ENCODE measurements at places on chromosomes 11 and 22.

GRCh38 chr22:34814260-34815025 lies 251.5 kb upstream of the ISX start:
- peak; percentile 81 for DNase-seq

- no peak for DNase-seq
Observed at GRCh38 chr11:92657226-92657625, 312.2 kb upstream of the MTNR1B start.

DNA sequence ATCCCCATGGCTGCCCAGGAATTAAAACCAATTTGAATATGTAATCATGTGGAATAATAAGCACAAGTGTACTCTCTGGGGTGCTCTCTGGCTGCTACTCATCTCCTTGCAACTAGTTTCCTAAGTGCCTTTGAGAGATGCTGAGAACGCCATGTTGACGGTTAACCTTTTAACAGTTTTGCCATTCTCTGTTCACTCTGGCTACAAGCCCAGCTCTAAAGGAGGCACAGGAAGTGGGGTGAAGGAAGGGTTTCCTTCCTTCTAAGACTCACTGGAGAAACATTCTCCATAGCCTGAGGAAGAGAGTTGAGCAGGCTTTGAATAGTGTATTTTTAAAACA lies 122.0 kb upstream of the ZC3H12C start:
- DNase-seq, result peak; percentile 80

DNA sequence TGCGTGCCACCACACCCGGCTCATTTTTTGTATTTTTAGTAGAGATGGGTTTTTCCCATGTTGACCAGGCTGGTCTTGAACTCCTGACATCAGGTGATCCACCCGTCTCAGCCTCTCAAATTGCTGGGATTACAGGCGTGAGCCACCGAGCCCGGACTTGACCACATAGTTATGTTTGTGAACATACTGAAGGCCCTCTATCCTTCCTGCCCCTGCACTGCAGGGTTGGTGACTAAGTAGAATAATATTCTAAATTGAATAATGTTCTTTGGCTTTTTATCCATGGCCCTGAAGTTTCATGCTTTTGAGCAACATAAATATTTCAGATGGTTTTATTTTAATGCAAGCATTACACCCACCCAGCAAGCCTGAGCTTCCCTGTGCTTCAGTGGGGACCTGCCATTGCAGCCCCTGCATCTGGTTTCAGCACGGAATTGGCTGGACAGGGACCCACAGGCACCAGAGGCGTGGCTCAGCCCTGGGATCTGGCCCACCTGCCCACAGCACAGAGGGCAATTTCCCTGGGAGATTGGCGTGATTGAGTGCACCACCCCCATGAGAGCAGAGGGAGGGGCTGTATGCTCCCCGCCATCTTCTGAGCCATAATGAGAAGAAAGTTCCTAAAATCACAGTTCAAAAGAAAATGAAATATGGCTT lies 460.5 kb downstream of the BRD1 start:
- DNase-seq, result peak; percentile 3

DNA sequence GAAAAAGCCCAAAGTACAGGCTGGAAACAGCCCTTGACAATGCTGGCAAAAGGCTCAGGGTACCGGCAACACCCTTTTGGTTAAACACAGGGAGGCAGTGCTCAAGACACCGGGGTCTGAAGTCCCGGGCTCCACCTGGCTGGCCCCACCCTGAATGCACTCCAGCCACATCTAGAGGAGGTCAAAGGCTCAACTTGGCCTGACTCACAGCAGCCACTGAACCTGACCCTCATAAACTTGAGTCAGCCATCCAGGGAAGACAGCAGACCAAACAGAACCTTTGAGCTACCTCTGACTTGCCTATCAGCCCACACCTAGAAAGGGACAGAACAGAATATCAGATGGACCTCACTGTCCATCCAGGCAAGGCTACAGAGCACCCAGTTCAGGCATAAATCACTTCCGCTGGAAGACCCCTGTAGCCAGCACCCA lies 3.8 kb downstream of the CFL1 start:
- DNase-seq, result no peak

GRCh38 chr11:74683279-74683871 lies 47.9 kb downstream of the CHRDL2 start:
- DNase-seq, result peak; percentile 34

DNA sequence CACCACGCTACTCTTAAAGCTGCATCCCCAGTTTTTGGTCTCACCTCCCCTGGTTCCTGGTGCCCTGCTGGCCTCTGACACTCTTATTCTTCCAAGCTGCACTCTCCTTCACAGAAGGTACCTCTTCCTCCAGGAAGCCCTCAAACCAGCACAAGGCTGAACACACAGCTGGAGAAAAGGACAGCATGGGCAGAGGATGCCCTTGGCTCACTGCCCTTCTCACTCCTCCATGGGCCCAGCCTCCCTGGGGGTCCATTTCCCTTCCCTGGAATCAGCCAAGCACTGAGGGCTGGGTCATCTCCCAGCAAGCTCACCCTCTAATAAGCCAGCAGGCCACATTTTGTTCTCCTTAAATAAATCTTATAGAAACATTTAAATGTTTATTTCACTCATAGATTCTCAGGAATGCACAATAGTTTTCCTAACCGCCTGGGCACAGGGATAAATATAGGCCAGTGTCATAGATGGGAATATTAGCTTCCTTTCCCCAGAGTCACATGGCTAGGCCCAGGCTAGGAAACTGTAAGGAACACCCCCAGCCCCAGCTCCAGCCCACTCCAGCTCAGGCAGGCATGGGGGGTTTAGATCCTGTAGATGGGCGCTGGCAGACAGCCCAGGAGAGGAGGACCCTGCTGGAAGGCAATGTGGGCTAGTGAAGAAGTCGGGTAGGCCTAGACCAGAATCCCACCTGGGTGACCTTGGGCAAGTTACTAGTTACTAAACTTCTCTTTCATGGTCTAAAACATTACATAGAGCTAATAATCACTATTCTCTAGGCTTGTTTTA lies 51.5 kb downstream of the IRAG1 start:
- DNase-seq, result no peak

GRCh38 chr11:9112075-9112474 lies 20.7 kb upstream of the SCUBE2 start:
- DNase-seq, result no peak

GRCh38 chr11:77510851-77511250 lies 37.0 kb upstream of the PAK1 start:
- DNase-seq, result no peak

DNA sequence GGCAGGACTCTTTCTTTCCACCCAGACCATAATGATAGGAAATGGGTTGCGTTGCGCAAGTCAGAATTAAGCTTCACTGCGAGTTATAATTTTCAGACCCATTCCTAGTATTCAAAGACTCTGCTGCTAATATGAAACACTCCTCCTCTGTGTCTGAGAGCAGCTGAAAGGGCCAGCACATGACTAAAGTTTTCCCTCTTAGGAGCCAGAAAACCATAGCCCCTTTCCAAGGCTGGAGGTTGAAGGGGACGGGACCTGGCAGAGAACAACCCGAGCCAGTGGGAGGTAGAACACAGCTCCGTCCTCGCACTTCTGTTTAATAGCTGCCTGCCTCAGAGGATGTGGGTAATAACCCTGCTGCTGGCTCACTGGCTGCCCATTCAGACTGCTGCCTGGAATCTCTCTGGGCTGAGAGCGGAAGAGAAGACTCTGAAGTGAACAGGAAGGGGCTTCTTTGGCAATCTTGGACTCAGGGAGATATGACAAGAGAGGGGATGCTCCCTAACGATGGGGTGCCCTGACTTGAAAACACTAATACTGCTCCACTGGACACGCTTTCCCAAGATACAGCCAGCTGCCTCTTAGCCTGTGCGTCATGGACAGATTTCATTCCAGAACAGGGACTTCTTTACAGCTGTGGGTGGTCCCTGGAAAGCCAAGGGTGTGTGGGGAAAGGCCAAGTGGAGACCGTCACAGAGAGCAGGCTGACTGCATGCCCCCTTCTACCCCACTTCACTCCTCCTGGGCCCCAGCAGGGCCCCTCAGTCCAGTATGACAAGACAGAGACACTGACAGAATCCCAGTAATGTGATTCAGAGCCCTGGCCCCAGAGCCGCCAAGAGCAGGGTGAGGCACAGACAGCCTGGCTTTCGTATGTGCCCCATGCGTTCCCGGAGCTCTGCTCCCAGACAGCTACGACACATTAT lies 156.9 kb downstream of the FEZ1 start:
- peak; percentile 44 for DNase-seq

- no peak for DNase-seq
Observed at GRCh38 chr11:7648264-7648663, 25.0 kb downstream of the CYB5R2 start.

GRCh38 chr22:37406441-37407235 lies 20.6 kb downstream of the ELFN2 start:
- DNase-seq, result no peak

- peak; percentile 32 for DNase-seq
Observed at GRCh38 chr22:19213442-19214077, 35.0 kb upstream of the SLC25A1 start.

DNA sequence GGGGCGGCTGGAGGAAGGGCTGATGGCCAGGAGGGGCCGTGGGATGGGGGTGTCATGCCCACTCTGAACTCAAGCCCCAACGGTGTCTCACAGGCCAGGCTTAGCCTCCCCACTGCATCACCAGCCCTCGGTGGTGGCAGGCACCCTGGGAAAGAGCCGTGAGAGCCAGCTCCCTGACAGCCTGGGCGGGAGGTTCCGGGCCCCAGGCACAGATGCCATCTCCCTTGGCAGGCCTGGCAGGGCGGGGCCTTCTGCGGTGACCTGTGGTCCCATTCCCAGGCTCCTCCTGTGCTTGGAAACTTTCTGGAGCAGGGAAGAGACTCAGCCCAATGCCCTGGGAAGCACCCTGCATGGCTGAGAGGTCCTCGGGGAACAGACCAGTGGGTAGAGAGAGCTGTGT lies 4.8 kb downstream of the PHLDA2 start:
- DNase-seq, result no peak

GRCh38 chr11:3003396-3004231 lies 11.5 kb upstream of the NAP1L4 start:
- no peak for DNase-seq

- no peak for DNase-seq
Observed at GRCh38 chr11:99973993-99974392, 713.1 kb upstream of the ARHGAP42 start.

DNA sequence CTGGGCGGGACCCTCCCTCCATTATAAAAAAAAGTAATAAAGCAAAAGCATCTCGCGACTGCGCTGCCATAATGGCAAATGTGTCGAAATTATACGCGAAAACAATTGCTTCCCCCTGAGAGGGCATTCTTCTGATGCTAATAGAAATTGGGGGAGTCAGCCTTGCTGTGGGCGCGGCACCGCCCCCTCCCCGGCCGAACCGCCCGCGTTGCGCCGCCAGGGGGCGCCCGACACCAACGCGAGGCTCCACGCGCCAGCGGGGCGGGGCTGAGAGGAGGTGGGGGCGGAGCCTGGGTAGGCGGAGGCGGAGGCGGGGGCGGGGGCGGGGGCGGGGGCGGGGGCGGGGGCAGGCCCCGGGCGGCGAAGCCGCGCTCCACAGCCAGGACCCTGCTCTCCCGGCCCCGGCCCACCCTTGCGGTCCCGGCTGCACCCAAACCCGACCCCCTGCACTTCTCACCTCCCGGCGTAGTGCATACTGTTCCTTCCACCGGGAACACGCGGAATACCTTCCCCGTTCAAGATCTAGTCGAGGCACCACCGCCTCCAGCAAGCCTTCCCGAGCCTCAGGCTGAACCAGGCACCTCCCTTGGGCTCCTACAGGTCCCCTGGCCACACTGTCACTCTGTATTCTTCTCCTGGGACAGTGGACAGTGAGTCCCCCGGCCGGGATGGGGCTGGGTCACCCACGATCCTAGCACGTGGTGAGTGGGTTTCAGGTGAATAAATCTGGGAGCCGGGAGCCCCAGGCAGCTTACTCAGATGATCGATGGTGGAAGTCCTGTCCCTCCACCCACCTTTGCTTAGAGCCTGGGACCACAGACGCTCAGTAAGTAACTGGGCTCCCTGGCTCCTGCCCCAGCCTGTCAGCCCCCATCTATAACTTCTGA lies 15.5 kb upstream of the UPK3A start:
- peak; percentile 74 for DNase-seq

DNA sequence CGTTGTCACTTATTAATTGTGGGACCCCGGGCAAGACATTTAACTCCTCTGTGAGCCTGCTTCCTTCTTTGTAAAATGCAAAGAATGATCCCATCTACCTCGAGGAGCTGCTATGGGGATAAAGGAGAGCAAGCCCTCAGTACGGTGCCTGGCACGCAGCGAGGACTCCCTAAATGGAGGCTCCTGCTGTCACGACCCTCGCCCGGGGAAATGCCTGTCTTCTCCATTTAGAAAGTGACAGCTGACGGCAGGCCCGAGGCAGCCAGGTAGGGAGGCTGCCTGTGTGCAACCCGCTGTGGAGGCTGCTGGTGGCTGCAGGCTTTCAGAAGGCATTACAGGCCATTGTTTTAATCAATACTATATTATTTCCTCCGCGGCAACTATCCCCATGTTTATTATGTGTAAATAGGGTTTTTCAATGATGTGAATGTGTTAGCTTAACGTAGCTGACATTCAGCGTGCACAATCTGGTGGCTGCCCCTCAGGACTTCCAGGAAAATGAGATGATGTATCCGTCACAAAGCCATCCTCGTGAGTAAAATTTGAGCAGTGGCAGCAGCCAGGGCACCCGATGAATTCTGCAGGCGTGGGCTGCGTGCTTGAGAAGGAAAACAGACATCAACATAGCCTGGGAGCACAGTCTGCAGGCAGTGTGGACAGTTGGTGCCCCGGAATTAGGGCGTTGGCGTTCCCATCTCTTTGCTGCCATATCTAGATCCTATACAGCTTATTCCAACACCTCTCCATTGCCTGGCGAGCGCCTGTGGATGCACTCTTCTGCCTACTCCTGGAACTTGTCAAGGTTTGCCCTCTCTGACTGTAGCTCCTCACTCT lies 228.3 kb downstream of the ST3GAL4 start:
- DNase-seq, result no peak

- DNase-seq, result peak; percentile 99
Observed at GRCh38 chr11:35529971-35530495, 4.6 kb upstream of the PAMR1 start.

DNA sequence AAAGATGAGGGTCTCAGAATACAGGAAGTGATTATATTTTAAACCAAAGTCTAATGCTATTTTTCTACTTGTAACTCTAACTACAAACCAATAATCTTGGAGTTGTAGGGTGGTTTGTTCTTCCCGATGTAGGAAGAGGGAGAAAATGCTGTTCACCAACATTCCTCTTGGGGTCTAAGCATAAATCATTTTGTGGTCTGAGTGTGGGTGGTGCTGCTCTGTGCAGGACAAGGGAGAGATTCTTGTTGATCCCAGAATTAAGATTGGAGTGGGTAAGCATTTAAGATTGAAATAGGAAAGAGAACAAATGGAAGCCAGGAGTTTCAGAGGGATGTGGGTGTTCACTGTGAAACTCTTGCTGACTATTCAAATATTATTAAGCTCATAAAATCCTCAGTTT lies 38.6 kb upstream of the MMP13 start:
- peak; percentile 79 for DNase-seq

- no peak for DNase-seq
Observed at GRCh38 chr11:10973416-10973815, 115.6 kb upstream of the ZBED5 start.
